ENCODE measurements at places on chromosomes 4 and X. TPM values are rescaled to one million over a fixed set of nuclear protein-coding genes. Genes with fewer than 3 reads are reported as not detected.

CTPS2 gene
- 8.0 TPM for total RNA-seq

DNA sequence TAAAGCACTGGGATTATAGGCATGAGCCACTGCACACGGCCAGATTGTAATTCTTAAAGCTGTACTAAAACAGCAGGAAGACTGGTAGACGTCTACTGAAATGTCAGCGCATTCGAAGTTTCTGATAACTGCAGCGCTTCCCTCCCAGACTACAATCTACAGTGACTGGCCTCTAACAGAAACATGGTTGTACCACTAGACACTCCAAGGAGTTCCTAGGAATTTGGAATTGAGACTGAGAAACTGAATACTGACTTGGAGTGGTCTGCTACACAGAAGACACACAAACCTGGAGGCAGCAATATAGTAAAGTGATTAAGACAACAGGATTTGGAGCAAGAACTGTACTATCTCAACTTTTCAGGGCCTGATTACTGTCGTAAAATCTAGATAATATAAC lies 937 bp downstream of the HELQ start:
- no peak for DNase-seq

DNA sequence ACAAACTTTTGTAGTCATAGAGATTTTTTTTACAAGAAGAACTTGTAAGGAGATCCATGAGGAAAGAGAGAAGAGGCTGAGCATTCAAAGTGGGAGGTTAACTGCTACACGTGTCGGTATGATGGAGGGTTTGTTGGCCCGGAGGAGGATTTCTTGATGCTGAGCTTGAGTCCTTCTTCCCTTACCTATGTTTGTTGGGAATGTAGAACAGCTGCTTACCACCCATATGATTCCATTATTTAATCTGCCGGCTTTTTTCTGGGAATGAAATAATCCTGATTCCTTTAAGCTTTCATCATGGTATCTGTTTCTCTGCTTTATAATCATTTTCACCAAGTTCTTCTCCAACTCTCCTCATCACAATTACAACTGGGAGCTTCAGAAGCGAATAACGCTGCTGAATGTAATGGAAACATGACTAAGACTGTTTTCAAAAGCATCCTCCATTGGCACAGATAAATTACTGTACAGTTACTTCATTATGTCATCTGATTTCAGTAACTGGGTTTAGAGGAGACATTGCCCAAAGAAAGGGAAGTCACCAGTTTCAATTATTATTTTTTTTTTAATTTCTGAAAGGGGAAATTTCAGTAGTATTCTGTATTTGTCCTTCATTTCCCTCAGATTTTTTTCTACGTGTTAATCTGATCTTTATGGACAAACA lies 420.6 kb downstream of the SPRY1 start:
- DNase-seq: peak; percentile 37

- no peak for DNase-seq
Measured at GRCh38 chr4:38209654-38210053, 249.5 kb downstream of the PTTG2 start.

BEND2 gene
- not detected for total RNA-seq

- DNase-seq: no peak
Measured at GRCh38 chrX:152138388-152138784, at the start of gene MAGEA10. Gene MAGEA10, minus strand, starts transcription at chrX:152138577. Its CDS starts 2,957 bp downstream, at chrX:152135620.

CTAG1A gene
- not detected for total RNA-seq

- DNase-seq: peak; percentile 33
Measured at GRCh38 chrX:53481093-53481492, 46.9 kb upstream of the HSD17B10 start.

PWWP3B gene
- not detected for total RNA-seq

DNA sequence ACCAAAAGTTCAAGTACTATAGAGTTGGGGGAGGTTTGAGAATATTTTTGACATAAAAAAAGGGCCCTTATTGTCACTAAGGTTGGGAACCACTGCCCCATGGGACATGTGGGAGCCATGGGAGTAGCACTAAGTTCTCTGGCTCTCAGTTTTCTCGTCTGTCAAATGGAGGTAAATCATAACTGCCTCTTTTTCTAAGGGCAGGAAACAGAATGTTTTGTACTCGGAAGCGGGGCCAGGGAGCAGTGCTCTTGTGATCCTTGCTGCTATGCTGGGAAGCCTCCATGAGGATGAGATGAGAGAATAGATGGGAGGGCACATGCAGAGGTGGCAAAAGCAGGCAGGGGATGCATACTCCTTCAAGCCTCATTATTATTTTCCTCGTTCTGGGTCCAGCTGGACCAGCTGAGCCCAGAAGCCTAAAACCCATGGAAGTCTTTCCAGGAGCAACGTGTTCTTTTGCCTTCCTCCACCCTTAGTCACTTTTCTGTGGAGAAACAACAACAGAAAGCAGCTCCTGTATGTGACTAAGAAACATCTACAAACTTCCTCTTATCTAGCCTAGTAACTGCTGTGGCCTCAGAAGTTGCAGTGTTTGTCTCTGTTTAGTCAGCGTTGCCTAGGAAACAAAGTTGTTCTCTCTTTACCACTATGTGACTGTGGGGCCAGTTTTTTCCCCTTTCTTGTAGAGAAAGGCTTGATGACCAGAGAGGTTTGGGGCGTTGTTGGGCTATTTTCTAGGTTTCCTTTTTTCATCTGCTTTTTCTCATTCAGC lies 64.8 kb downstream of the TSC22D3 start:
- DNase-seq: peak; percentile 94

- DNase-seq: peak; percentile 75
Measured at GRCh38 chr4:77697860-77698590, 92.4 kb downstream of the CXCL13 start.

GRCh38 chr4:148215202-148215601 lies 227.0 kb downstream of the NR3C2 start:
- DNase-seq: no peak

FOXR2 gene
- total RNA-seq: not detected

TCEAL2 gene
- not detected for total RNA-seq

DNA sequence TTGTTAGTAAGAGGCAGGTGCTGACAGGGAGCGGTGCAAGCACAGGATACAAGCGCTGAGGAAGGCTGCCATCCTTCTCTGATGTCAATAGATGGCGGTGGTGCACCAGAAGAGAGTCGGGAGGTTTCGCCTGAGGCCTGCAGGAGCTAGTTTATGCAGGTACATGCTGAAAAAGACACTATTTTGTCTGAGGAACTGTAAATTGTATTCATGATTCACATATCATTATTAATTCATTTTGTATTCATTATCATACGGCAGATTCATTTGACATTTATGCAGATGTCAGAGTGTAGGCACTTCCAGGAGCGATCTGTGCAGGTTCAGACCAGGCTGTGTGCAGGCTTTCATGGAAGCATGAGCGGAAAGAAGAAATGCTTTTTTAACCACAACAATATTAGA lies 824.0 kb downstream of the STIM2 start:
- peak; percentile 72 for DNase-seq

DNA sequence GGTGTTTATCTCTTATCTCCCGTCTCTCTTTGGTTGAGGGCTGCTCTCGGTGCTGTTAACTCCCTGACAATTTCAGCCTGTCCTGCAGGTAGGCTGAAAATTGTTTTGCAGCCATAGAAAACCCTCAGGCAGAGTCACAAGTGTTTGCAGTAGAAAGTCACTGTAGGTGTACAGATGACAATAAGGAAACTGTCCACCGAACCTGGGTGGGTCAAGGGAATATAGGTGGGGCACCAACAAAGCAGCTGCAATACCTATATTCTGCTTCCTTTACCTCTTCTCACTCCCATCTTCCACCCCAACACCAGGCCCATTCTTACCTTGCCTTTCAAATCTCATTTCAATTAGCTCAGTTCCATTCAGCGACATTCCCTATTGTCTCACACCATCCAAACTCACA lies 381.8 kb downstream of the PPP1R2C start:
- no peak for DNase-seq

DNA sequence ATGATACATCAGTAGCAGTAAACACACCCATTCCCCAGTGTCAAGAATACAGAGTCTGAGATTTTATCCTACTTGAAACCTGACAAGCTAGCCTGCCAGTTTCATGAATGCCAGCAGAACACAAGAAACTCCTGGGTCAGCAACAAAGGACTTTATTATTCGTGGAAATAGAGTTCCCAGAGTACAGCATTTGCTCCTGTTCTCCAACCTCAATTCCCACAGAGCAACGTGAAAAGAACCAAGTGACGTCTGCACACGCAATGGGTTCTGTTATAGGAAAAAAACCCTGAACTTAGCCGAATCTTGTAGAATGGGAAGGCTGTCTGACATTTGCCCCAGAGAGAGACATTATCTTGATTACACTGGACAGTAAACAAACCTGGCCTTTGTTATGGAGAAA lies 23.3 kb upstream of the INTU start:
- no peak for DNase-seq

DNA sequence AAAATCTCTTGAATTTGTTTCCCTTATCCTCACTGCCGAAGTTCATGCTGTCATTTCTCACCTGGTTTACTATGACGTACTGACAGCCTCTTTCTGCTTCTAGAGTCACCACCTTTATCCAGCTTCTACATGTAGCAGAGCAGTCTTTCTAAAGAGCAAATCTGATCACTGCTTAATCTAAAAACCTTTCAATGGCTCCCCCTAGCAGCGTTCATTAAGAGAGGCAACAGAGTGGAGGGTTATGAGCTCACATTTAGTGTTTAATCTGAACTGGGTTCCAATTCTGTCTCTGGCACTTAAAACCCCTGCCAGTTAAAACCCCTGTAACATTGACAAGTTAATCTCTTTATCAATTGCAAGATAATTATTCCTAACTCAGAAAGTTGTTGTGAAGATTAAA lies 4.4 kb downstream of the RBPJ start:
- peak; percentile 65 for DNase-seq

DNA sequence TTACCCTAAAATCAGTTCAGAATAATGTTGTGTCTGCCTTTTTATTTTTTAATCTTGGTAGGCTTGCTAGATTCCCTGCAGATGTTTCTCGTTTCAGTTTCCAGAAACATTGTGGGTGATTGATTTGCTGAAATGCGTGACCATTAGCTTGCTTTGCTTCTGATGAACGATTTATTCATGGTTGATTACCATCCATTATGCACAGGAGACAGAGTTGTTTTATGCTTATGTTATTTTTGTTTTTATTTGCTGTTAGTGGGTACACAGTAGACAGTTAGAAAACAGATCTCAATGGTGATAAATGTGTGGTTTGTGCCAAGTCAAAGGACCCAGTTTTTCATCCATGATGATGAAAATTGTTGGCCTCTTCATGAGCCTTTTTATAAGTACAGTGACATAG lies 455.6 kb upstream of the BOD1L1 start:
- DNase-seq: no peak

DNA sequence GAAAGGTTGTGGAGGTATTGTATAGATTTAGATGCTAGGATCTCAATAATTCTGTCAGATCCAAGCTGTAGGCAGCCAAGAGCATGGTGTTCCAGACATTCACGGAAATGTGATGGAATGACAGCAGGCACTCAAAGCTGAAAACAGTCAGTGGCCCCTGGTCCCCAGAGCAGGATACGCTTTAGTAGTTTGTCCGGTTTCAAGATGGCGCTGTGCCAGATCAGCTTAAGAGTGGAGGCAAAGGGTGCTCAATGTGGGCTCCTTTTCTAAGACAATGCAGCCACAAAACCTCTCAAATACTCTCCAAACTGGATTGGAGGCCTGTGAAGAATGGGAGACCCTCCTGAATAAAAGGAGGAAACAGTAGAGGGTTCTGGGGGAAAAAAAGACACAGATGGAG lies 291.2 kb upstream of the HS3ST1 start:
- no peak for DNase-seq

DNA sequence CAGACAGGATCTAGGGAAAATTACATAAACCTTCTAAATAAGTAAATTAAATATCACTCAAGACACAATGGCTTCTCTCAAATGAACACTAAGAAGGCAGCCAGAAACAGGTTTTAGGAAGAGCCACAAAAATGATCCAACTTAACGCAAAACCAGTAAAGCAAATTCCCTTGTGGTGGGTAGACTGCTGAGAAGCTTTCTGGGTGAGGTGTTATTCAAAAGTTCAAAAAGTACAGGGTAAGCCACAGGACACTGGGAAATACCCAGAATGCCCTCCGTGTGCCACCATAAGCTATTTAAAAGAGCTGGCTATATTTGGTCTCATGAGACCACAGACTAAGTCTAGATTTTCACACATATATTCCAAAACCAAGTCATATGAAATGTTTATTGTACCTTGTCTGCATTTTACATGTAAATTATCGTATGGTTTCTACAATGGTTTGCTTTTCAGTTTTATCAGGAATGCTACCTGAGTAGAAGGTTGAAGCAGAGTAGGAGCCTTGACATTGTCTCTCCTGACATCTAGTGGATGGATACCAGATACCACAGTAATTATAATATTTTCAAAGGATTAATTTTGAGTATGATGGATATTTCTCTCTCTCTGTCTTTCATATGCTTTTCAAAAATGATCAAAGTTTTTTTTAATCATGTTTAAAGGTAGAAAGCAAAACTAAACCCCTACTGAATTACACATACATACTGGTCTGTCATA lies 109.3 kb upstream of the KLHL13 start:
- peak; percentile 32 for DNase-seq

SMR3B gene
- total RNA-seq: not detected

DNA sequence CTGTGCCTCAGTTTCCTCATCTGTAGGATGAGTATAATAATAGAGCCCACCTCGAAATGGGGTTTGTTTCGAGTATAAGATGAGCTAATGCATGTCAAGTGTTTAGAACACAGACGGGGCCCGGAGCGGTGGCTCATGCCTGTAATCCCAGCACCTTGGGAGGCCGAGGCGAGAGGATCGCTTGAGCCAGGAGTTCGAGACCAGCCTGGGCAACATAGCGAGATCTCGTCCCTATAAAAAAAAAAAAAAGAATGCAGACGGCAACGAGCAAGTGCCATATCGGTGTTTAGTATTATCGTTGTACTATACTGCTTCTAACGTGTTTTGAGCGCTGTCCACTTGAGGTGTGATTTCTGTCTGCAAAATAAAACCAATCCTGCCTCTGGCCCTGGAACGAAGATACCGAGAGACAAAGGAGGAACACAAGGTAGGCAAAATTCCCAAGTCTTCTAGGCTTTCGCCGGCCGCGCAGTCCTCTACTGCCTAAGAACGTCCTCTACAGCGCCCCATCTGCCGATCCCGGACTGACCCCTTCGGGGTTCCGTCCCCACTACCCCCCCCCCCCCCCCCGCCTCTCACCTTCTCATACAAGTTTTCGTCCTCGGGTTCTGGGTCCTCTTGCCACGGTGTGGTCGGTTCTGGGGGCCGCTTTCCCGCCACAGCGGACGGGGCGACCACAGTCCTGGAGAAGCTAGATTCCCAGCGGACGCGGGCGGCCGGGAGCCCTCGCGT lies 442 bp downstream of the NDUFB11 start:
- DNase-seq: peak; percentile 60

DNA sequence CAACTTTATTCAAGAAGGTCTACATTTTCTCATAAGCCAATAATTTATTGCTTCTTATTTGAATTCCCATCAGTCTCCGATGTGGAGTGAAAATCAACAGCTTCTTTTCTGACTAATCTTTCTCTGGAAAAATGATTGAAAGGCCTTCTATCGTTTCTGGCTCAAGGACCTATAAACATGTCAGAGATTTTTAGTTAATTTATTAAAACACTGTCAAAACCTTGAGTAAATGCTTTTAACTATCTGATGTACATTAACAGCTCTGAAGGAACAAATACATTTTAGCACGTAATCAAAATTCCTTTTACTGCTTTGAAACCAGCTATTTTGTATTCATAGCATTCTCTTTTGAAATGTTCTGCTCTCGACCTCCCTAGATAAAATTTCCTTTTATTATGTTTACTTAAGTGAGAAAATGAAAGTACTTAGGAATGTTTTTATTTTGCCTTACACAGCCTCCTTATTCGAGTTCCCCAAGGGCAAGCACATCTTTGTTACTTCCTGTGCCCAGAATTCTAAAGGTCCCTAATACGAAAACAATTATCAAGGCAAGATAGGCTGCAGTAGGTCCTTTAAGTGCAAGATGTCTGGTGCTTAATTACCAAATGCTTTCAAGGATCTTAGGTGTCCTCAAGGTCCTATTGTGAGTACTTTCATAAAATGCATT lies 3.1 kb upstream of the ZFX start:
- DNase-seq: no peak
